ENCODE measurements at places on chromosomes 7 and 10. TPM values are rescaled to one million over a fixed set of nuclear protein-coding genes. Genes with fewer than 3 reads are reported as not detected.

DNA sequence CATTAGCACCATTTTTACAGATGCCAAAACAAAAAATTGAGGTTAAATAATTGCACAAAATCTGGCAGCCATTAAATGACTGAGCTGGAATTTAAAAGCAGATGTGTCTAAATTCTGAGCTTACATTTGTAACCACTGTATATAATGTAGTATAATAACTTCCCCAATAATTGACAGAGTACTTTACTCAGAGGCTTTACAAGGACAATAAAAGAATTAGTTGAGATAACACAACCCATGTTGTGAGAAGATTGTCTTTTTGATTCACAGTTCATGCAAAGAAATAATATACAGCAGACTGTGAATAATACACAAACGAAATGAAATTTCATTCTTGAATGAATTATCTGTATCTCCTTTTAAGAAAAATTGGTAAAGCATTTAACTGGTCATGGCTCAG lies 417.1 kb downstream of the AUTS2 start:
- DNase-seq: no peak

GRCh38 chr7:271266-272107 lies 18.5 kb upstream of the FOXL3 start:
- no peak for DNase-seq

- no peak for DNase-seq
Measured at GRCh38 chr7:27161214-27161720, 4.1 kb downstream of the HOXA9 start.

DNA sequence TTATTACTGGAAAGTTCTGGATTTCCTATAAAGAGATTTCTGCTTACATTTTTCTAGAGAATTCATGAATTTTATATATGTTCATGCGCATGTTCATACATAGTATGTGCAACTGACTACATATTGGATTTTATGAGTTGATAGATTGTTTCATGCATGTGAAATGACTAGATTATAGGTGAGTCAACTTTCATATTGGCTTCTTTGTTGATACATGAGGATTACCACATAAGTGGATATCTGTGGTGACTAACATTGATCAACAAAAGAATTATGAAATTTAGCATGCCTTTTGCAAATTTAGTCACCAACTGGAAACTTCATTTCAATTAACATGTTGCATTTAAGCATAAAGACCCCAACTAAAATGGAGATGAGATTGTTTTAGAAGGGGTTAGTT lies 99.0 kb downstream of the GNAT3 start:
- no peak for DNase-seq

DNA sequence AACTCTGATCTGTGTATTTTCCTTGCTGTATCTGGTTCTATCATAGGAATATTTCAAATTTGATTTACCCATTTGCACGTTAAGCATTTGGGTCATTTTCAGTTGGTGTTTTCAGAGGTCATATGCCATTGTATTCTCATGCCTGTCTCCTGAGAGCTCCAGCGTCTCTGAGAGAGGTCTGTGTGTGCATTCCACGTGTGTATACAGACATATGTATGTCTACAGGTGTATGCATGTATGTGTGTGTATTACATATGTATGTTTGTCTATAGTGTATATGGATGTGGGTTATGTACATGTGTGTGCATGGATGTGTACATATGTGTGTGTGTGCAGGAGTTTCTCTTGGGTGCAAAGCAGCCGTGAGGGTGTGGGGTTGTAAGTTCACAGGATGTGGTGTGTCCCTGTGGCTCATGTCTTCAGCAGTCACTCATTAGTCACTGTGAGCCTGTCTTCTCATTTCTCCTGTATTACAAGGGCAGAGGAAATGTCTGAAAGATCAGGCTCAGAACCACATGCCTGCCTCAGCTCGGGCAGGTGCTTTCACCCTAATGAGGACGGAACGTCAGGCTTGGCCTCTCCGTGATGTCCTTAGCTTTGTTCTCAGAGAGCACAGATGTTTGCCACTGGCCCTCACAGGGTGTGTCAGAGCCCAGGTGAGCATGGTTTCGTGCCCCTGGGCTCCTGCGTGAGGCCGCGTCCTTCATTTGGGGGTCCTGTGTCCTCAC lies 101.6 kb downstream of the NKX6-2 start:
- no peak for DNase-seq

DNA sequence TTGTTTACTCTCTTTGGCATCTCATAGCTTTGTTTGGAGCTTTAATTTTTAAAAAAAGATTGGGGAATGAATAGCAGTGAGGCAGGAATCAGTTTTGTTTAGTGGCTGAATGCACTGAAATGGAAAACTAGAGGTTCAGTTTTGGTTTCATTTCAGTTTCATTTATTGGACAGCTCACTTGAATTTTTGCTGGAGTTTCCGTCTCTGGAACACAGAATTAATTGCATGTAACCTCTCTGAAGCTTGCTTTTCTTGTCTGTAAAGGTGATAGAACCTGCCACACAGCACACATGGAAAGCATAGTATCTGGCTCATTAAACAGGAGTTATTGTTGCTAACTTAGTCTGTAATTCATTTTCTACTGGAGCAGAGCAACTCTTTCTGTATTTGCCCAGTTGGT lies 7.1 kb downstream of the GRM8 start:
- DNase-seq: no peak

DNA sequence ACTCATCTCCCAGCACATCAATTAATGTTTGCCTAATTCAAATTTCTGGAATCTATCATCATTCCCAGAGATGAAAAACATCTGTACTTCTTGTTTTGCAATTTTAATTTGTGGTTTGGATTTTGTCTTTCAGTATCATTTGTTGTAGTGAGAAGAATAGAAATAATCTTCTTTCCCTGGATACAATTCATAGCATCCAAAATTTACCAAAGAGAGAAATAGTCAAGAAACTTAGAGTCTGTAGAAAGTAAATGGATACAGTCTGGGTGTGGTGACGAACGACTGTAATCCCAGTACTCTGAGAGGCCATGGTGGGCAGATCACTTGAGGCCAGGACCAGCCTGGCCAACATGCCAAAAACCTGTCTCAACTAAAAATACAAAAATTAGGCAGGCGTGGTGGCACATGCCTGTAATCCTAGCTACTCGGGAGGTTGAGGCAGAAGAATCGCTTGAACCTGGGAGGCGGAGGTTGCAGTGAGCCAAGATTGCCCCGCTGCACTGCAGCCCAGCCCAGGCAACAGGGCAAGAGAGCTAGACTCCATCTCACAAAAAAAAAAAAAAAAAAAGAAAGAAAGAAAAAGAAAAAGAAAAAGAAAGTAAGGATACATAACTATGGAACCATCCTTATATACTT lies 193.0 kb downstream of the RELN start:
- no peak for DNase-seq

DNA sequence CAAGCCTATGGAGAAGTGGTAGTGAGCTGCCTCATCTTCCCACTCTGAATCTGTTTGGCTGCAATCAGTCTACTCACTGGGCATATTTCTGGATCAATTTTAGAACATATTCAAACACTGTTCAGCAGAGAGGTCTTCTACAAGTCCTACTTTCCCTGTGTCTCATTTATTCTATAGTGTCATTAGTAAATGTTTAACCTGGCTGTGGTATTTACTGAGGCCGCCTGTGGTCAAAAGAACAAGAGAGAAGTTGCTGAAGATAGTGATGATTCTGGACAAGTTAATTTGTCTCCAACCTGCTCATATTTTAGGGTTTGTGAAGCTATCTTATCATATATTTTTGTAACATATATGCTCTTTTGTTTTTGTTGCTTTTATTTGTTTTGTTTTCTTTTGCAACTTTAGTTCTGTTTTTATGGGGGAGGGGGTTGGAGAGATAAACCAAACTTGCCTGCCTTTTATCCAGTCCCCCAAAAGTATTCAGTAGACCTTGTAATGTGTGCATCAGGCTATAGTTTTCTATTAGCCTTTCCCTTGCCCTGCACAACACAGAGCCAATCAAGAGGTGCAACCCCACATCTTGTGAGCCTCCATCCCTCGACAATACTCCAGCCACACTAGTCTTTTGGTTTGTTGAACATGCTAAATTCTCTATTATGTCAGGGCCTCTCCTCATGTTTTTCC lies 362.8 kb upstream of the MBL2 start:
- DNase-seq: no peak

- no peak for DNase-seq
Measured at GRCh38 chr10:66983475-66983818, 57.6 kb downstream of the LRRTM3 start.

Gene HOXA2
- 0.24 TPM for total RNA-seq

Gene SORCS1
- not detected for total RNA-seq

Gene PRSS1
- total RNA-seq: not detected

Gene SH2D4B
- total RNA-seq: not detected
